ENCODE measurements at places on chromosomes 7 and 10.

DNA sequence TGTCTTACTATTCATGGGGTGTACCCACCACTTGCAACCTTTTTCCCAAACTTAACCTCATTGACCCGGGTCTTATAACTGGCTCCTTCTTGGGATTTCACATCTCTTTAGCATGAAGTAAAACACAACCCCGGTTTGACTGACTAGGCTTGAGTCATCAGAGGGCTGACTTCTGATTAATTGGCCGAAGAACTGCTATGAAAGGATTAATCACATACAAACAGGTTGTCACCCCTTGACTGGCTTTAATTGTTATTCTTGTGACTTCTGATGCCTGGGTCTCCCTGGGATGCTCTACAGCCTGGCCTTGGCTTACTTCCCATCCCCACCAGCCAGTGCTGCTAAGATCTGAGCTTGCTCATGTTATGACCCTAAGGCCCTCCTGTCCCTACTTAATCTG lies 8.8 kb upstream of the CRPPA start:
- DNase-seq, result no peak

- DNase-seq, result no peak
These were observed 937 bp downstream of the STEAP1 start for GRCh38 chr7:90155206-90155605.

- no peak for DNase-seq
These were observed 387.1 kb downstream of the IPMK start for GRCh38 chr10:57880446-57881227.

GRCh38 chr10:70441161-70441894 lies at the start of gene NODAL:
Gene NODAL, minus strand, starts transcription at chr10:70441681. Its CDS starts 14 bp downstream, at chr10:70441667.
- DNase-seq, result no peak

- no peak for DNase-seq
These were observed 138.0 kb downstream of the SRPK2 start for GRCh38 chr7:105250706-105251105.

GRCh38 chr10:33252794-33253203 lies 81.7 kb downstream of the NRP1 start:
- no peak for DNase-seq

- no peak for DNase-seq
These were observed 40.6 kb downstream of the AKR1B15 start for GRCh38 chr7:134589491-134589941.
